ENCODE measurements at places on chromosomes 6 and 20. TPM values are rescaled to one million over a fixed set of nuclear protein-coding genes. Genes with fewer than 3 reads are reported as not detected.

DNA sequence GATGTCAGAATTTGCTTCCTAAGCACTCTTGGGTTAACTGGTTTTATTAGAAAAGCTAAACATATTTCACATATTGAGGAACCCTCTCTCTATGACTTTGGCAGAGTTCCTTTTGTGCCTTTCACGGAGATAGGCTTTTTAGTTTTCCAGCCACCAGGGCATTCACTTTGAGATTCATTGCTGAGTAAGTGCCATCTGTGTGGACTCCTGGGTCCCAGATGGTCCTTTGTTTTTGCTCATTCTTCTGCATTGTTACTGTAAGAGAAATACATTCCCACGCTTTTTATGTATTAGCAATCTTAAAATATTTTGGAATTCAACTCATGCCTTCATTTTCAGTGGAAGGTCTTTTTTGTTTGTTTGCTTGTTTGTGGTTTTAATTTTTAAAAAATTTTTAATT lies 76.3 kb upstream of the PHACTR2 start:
- no peak for DNase-seq

The EPB41L2 gene
- 26.6 TPM for total RNA-seq

DNA sequence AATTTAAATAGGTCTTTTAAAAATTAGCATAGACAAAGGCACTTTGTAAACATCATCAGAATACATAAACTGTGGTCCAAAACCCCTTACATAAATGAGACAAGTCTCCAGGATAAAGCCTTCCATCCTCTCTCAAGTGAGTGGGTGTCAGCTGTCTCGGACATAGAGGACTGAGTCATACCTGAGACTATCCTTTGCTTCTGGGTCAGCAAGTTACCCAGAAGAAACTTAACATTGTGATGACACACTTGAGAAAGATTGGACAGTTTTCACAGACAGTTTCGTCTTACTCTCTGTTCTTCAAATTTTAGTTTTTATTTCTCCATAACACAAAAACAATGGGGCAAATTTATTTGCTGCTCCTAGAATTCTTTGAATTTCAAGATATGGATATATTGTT lies 838.0 kb downstream of the DHX35 start:
- no peak for DNase-seq

DNA sequence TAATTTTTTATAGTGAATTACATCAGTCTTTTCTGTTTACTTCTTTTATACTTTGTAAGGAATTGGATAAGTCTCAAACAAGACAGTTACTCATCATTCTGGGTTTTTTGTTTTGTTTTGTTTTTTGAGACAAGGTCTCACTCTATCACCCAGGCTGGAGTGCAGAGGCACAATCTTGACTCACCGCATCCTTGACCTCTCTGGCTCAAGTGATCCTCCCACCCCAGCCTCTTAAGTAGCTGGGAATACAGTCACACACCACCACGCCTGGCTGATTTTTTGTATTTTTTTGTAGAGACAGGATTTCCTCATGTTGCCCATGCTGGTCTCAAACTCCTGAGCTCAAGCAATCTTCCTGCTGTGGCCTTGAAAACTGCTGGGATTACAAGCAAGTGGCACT lies 524.3 kb downstream of the EYS start:
- DNase-seq: no peak

DNA sequence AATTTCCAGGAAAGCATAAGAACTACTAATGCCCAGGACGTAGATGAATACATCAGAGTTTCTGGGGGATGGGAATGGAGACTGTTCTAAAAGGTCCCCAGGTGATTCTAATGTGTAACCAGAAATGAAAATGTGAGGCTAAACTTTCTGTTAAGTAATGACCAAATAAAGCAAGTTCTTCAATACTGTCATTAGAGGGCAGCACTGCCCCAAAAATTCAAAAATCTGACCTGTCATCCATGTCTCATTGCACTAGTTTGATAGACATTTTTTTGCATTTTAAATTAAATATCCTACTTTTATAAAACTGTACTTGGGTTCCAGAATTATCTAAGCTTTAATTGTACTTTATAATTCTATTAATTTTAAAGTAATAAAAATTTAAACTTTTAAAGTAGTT lies 94.9 kb downstream of the RFX6 start:
- DNase-seq: peak; percentile 6

The KIFC1 gene
- 101 TPM for total RNA-seq

DNA sequence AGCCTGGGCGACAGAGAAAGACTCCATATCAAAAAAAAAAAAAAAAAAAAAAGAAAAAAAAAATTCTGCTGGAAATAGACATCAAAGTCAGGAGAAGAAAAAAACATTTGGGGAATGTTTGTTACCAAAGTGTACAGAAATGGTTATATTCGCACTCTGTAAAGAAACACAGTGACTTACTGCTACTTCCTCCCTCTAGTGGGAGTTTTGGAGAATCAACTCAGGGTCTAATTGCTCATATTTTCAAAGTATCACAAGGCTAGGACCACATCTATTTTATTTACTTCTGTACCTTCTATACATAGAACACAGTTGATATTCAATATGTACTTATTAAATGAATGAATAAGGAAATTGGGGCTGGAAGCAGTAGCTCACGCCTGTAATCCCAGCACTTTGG lies 24.4 kb downstream of the ARG1 start:
- DNase-seq: no peak

DNA sequence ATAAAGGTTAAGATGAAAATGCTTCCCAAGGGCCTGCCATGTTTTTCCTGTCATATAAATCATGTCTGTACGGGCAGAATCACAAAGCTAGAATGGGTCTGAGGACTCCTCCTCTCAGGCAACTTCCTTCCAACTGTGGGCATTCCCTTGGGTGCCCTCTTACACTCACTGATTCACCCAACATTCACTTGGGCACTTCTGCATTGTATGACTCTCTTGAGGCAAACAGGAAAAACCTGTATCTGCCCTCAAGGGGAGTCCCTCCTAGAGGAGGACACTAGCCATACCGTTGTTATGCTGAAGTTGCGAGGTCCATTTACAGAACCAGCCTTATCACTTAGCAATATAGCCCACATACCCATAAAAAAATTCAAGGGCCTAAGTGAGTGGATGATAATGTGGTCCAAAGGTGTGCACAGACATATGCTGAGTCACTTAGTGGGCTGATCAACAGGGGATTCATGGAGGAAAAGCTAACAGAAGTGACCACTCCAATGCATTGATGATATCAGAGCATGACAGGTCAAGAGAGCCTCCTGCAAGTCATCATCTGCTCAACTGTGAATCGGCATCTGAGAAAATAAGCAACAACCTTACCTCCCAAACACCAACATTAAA lies 131.1 kb downstream of the ATXN1 start:
- no peak for DNase-seq

DNA sequence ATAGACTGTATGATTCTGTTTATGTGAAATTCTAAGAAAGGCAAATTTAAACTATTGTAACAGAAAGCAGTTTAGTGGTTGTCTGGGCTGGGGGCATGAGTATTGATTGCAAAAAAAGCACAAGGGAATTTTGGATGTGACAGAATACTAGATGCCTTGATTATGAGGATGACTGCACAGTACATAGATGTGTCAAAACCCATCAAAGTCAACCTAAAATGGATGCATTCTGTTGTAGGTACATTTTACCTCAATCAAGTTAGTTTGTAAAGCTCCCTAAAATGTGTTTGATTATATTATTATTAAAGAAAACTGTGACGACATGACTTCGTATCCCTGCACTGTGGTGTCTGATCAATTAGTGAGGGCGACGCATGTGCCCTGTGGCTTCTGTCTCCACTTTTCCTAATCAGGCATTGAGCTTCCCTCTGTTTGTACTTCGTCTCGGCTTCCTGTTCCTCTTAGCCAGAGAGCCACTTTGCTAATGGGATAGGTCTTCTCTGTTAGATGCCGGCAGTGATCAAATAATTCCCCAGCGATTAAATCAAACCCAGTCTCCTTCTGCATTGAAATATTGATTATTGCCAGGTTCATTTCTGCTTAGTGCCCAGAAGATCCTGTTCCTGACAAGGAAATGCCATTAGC lies 118.3 kb upstream of the GGTLC1 start:
- DNase-seq: no peak

DNA sequence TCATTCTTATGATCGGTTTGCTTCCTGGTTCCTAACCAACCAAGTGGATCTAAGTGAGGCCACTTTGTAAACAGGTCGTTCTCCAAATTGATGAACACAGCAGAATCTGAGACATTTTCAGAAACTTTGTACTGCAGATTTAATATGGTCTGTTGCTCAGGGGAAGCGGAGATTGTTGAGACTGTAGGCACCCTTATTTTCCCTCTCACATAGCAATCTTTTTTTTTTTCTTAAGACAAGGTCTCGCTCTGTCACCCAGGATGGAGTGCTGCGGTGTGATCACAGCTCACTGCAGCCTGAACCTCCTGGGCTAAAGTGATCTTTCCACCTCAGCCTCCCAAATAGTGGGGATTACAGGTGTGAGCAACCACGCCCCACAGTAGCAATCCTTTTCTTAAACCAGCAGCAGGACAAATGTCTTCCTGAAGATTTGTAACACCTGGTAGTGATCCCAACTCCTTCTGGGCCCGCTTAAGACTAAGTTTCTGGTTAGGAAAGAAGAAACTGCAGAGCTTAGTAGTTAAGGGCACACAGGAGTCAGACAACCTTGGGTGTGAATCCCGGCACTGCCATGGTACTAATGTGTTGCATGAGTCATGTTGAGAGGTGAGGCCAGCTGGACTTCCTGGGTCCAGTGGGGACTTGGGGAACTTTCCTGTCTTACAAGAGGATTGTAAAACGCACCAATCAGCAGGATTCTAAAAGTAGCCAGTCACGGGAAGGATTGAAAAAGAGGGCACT lies 48.4 kb upstream of the EZR start:
- no peak for DNase-seq

GRCh38 chr6:170596426-170596825 lies 12.0 kb upstream of the PDCD2 start:
- DNase-seq: no peak

Data from H7 (cell line).